Cardiac septum (tissue), 1 donor: ENCODE measurements at places on chromosomes 6 and 20. TPM values are rescaled to one million over a fixed set of nuclear protein-coding genes. Genes with fewer than 3 reads are reported as not detected.

DNA sequence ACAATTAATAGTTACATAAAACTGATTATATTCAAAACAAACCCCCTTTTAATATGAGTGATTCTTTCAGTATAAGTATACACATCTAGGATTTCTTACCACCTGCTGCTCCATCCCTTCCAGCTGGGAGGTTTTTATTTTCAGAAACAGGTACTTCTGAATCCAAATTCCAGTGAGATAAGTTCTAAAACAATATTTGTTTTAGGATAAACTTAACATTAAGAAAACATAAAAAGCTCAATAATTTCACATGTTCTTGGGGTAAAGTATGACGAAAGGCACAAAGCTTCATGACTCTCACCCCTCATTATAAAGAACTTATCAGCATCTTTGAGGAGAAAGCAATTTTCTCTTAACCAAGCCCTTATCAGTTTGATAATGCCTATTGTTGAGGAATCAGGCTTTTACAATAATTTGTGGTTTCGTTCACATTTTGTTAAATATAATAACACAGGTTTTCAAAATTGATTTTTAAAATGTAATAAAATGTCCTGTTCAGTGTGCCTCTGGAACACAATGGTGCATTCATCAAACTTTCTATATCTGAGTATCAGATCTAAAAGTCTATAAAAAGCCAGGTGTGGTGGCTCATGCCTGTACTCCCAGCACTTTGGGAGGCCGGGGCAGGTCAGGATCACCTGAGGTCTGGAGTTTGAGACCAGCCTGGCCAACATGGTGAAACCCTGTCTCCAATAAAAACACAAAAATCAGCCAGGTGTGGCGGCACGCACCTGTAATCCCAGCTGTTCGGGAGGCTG lies 4.3 kb downstream of the FAM217A start:
- no peak for DNase-seq

DNA sequence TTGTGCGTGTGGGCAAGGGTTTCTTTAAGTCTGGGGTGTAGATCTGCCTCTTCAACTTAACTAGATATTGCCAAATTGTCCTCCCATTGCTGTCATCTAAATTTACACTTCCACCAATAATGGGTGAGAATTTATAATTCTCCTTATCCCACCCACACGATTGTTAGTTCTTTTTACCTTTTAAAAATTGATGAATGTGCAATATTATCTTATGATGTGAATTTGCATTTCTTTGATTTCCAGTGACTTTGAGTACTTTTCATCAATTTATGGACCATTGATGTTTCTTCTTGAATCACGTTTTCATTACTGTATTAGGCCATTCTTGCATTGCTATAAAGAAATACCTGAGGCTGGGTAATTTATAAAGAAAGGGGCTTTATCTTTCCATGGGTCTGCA lies 17.2 kb upstream of the TPD52L1 start:
- no peak for DNase-seq

DNA sequence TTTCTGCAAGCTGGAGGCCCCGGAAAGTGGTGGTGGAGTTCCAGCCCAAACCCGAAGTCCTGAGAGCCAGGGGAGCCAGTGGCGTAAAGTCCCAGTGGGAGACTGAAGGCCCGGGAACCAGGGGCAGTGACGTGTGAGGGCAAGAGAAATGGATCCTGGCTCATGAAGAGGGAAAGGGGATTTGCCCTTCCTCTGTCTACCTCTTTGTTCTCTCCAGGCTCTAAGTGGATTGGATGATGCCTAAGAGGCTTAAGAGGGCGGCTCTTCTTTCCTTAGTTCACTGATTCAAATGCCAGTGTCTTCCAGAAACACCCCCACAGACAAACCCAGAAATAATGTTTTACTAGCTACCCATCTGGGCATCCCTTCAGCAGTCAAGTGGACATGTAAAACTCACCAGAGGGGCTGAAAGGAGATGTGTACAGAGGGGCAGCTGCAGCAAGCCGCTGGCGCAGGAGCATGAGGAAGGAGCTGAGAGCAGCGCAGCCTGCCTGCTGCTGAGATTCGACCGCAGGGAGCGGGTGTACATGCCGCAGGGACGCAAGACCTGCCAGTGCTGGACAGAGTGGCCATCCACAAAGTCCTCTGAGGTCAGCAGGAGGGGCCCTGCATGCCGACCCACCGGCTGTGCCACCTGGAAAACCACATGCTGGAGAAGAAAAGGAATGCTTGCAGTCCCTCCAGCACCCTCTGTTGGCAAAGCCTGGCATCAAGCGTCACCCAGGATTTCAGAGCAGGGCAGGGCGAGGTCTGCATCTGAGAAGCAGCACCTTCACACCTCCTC lies 29.5 kb downstream of the CDYL start:
- DNase-seq = no peak

DNA sequence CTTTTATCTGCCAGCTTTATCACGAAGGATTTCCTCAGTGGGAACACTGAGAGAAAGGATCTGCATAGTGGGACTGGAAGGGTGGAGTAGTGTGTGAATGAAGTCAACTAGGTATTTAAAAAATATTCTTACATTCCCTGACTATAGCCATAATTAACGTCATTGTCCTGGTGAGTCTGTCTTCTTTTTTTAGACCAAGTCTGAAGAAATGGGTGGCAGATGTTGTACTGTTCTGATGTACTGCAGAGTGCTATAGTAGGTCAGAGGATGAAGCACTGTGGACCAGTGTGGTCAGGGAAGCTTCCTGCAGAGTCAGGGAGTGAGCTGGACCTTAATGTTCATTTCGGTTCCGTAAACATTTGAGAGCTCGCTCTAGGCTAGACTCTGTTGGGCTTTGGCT lies 11.9 kb downstream of the TULP4 start:
- no peak for DNase-seq

GRCh38 chr6:163826629-163827028 lies 412.1 kb downstream of the QKI start:
- no peak for DNase-seq

BICRAL gene
- 11.3 TPM for total RNA-seq

DNA sequence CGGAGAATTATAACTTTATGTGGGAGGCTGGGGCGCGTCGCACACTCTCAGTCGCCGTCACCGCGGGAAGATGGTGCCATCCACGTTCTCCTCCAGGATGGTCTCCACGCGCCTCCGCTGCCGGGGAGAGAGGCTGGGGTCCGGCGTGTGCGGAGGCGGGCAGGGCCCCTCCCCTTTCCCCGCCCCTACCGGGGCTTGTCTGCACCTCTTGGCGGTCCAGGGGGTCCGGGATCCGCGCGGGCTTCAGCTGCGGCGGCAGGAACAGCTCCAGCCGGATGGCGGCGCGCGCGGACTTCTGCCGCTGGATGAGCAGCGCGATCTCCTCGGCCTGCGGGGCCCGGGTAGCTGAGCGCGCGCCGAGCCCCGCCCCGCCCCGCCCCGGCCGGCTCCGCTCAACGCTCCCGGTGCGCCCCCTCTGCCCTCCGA lies 807 bp downstream of the LKAAEAR1 start:
- peak; percentile 92 for DNase-seq

DNA sequence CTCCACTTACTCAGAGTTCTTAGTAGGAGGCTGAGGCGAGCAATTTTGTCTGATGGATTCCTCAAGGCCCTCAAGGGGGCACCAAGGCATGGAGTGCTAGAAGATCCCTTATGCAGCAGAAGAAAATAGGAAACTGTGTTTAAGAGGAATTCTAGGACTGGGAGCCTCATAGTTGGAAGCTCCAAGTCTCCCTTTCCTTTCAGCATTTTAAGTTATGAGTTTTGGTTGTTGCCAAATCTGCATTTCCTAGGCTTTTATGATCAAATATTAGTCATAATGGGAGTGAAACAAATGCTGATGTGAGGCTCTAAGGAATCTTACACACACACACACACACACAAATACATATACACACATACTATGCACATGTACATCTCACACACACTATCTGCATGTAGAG lies 714.0 kb downstream of the UTRN start:
- DNase-seq = no peak

DNA sequence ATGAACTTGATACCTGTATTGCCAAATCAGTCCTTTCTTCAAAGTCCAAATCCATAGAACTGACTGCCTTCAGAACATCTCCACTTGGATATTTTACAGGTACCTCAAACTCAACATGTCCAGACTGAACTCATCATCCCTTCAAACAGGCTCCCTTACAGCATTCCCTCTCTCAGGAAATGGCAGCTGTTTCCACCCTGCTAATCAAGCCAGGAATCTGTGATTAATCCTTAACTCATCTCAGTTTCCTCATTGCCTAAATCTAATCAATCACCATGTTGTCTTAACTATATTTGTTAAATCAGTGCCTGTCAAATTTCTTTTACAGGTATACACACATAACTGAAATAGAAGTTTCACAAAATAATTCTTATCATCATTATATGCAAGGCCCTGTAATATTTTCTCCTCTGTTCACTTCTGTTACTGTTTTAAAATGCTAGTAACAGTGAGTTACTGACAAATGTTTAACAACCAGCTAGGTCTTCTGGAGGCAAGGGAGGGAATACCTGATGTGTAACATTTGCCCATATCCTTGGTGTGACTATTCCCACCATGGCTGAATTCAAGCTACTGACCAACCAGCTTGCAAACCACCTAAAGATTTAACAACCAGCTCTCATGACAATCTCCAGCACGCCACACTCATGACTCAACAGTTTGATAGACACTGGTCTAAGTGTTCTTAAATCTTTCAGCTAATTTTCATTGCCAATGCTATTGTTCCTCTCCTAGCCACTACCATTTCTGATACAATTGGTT lies 124.9 kb downstream of the ADAT2 start:
- DNase-seq = no peak

- DNase-seq = no peak
Measured at GRCh38 chr6:124517339-124517738, 444.9 kb upstream of the RNF217 start.

- DNase-seq = peak; percentile 88
Measured at GRCh38 chr6:131950767-131951575, at the start of gene CCN2. CCN2 (minus strand) TSS chr6:131951372; CDS start chr6:131951172, 200 bp downstream.

SLC4A11 gene
- 0.35 TPM for total RNA-seq

GRCh38 chr6:49528571-49528970 lies 21.9 kb upstream of the C6orf141 start:
- DNase-seq = no peak

CRISP3 gene
- 0.32 TPM for total RNA-seq

- no peak for DNase-seq
Measured at GRCh38 chr20:48186447-48186846, 401.2 kb upstream of the SULF2 start.

EYS gene
- total RNA-seq = 0.24 TPM

- peak; percentile 80 for DNase-seq
Measured at GRCh38 chr6:110874880-110875547, 429 bp downstream of the AMD1 start.

- DNase-seq = no peak
Measured at GRCh38 chr20:16115911-16116552, 457.2 kb downstream of the KIF16B start.

DNA sequence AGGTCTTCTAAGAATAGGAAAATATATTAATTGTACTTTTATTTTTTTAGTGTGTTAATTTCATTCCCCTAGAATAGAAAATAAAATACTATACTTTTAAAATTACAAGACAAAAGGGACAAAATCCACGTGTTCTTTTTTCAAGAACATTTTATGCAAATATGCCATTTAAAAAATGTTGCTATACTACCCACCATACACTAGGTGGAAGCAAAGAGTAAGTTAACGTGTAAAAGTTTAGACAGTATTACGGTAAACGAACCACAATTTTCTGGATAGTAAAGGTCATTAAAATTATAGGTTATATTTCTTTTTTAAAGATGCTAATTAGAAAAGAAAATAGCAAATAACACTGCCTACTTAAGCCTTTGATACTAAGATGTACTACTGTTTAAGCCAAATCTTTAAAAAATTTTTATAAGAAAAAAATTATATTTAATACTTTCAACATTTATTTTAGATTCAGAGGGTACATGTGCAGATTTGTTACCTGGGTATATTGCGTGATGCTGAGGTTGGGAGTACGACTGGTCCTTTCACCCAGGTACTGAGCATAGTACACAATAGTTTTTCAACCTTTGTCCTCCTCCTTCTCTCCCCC lies 287.6 kb downstream of the PHF3 start:
- no peak for DNase-seq

GRCh38 chr6:116010790-116011401 lies 49.8 kb downstream of the FRK start:
- no peak for DNase-seq

GRCh38 chr20:41587523-41587922 lies 30.7 kb downstream of the CHD6 start:
- no peak for DNase-seq

DNA sequence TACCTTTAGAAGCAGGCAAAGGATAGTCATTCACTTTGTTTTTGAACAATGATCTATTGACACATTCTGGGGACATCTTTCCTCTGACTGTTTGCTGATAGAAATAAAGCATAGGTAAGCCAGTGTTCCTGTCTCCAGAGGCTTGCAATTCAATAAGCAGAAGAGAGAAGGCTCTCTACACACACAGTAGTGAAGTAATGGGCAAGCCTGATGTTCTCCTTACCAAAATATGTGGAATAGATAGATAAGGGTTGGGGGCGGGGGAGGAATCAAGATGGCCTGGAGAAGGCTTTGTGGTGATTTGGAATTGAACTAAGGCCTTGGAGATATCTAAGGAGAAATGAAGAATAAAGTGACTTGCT lies 27.3 kb downstream of the PAQR8 start:
- no peak for DNase-seq

- no peak for DNase-seq
Measured at GRCh38 chr6:26599591-26599990, 2.8 kb downstream of the ABT1 start.

- DNase-seq = peak; percentile 54
Measured at GRCh38 chr6:4291453-4292403, 156.4 kb upstream of the ECI2 start.

- DNase-seq = no peak
Measured at GRCh38 chr6:39517756-39518155, 195.3 kb upstream of the KCNK16 start.

SEMG1 gene
- not detected for total RNA-seq

- no peak for DNase-seq
Measured at GRCh38 chr6:144327081-144327480, 41.9 kb downstream of the UTRN start.

- DNase-seq = no peak
Measured at GRCh38 chr6:1702580-1703051, 92.9 kb downstream of the FOXC1 start.

- DNase-seq = no peak
Measured at GRCh38 chr20:1800180-1800579, 95.0 kb upstream of the SIRPA start.

CST5 gene
- not detected for total RNA-seq

DNA sequence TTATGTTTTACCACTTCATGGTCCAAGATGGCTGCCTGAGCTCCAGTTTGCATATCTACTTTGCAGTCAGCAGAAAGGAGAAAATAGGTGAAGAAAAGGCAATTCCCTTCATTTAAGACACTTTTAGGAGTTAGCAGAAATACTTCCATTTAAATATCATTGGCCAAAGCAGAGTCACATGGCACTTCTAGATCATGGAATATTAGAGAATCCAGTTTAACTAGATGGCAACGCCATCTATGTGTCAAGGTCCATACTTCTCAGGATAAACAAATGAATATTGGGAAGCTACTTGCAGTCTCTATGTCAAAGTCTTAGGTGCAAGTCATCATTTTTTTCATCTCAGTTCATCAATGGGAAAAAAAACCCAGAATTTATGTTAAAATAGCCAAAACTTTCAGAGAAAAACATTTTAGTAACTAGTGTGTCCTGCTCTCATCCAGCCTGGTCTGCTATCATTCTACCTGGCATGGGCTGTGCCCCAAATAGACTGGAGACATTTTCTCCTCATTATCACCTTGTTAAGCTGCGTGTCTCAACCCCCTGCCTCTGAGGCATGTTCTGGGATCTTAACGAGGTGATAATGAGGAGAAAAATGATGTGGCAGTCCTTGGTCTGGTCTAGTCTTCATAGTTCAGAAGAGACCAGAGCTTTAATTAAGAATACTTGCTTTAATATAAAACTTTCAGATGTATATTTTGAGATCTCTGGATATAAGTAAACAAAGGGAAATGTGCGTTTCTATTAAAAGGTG lies 227.3 kb downstream of the TBX18 start:
- DNase-seq = no peak
